ENCODE measurements at places on chromosomes 13 and 19. TPM values are rescaled to one million over a fixed set of nuclear protein-coding genes. Genes with fewer than 3 reads are reported as not detected.

GRCh38 chr13:113425941-113426590 is 27.2 kb downstream of the ADPRHL1 start:
- DNase-seq = no peak

ZNF208 gene
- 5.6 TPM for total RNA-seq

DNA sequence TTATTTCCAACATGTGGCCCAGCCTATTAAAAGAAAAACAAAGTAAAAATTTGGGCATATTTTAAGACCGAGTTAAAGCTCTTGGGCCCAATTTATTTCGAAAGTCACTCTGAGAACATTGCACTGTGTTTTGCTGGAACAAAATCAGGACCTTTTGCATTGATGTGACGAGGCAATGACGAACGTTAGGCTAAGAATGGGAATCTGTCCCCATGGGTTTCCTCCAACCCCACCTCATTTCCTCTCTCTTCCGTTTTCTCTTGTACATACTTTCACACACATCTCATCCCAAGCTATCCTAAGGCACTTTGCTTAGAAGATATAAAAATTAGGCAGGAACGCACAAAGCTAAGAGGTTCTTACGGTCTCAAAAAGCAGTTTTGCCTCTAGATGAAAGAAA is 22.1 kb downstream of the EDNRB start:
- no peak for DNase-seq

DNA sequence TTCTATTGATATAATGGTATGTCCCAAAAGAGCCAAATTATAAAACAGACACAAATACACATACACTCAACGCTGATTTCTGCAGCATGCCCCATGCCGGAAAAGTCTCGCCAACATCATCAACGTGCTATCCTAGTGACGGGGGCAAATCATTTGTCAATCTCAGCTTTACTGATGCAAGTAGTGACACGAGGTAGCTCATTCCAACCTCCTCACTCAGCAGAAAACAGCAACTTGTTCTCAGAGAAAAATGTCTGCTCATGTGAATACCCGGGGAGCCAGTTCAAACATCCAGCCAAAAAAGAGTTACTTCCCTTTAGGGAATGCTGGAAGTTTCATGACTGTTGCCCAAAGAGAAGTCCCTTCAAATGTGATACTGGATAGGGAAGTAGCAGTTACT is 46.3 kb downstream of the SOX21 start:
- no peak for DNase-seq

DNA sequence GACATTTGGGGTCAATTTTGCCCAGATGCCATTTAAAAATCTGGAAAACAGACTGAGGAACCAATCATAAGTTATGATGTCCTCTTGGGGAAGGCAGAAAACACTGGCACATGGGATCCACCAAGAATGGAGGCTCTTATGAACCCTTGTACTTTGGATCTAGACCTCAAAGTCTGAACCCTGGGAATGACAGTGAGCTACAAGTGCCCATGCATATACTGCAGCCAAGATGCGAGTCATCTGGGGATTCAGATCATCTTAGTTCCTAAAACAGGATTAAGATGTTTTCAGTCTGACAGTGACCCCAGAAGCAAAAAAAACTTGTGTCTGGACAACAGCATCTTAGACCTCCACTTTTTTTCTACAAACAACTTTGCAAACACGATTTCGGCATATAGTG is 100.2 kb upstream of the SIAH3 start:
- no peak for DNase-seq

- DNase-seq = no peak
Observed at GRCh38 chr19:1028062-1028926, 1.9 kb downstream of the CNN2 start.

ANKLE1 gene
- total RNA-seq = 2.9 TPM

DNA sequence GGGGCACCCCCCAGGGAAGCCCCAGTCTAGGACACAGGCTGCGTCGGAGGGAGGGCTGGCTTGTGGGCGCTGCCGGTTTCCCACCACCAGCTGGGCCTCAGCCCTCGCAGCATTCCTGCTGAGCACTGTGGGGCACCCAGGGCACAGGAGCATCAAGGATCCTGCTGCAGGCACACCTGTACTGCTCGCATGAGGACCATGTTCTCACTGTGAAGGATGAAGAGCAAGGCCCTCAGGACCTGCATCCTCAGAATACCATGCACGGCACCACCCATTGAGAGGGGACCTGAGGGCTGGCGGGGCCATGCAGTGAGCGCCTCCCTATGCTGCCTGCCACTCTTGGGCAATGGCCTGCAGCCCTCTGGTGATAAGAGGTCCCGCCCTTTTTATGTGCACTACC is 31.4 kb downstream of the TUBA3C start:
- DNase-seq = no peak

- DNase-seq = no peak
Observed at GRCh38 chr19:19448238-19448544, 42.7 kb downstream of the GATAD2A start.

GRCh38 chr19:38862321-38863059 is 12.7 kb upstream of the HNRNPL start:
- DNase-seq = no peak

- no peak for DNase-seq
Observed at GRCh38 chr19:39557811-39558623, 18.1 kb upstream of the EID2 start.

SMARCA4 gene
- total RNA-seq = 90.4 TPM

NOTCH3 gene
- total RNA-seq = 76.6 TPM

GRCh38 chr13:30659980-30660379 is 42.3 kb downstream of the USPL1 start:
- DNase-seq = no peak

FSD1 gene
- total RNA-seq = 1.7 TPM

RYR1 gene
- total RNA-seq = 1.5 TPM

KCNJ14 gene
- 3.7 TPM for total RNA-seq

DNA sequence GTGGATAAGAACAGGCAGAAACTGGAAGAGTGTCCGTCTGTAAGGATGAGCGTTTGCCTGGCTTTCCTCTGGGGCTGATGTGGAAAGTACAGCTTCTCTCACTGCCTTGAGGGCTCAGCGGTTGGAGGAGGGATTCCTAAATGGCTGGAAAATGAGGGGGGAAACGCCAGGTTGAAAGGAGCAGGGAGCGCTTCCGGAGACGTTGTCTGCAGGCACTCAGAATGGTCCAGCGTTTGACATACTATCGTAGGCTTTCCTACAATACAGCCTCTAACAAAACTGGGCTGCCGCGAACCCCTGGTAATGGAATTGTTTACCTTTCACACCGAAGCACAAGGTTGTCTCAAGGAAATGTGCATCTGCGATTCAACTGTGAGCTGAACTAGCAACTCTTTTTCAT is 39.9 kb downstream of the MRPL57 start:
- no peak for DNase-seq

DNA sequence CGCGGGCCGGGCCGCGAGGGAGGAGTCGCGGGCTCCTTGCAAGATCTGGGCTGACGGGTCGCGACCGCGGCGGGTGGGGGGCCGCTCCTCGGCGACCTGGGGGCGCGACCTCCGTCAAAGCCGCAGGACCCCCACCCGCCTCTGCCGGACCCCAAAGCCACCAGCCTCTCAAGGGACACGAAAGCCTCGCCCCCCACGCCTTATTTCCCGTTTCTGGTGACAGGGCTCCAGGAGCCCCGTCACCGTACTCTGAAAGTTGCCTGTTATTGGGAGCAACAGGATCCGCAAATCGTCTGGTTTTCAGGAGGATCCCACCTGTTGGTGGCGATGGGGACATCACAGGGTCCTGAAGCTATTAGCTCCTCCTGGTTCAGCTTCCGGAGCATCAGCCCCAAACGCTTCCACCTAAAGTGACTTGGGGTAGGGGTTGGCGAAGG is 530 bp downstream of the MAU2 start:
- no peak for DNase-seq

- no peak for DNase-seq
Observed at GRCh38 chr19:36421749-36422481, 3.5 kb upstream of the ZFP82 start.

- no peak for DNase-seq
Observed at GRCh38 chr13:43110036-43110435, 86.7 kb downstream of the DNAJC15 start.

SULT2A1 gene
- total RNA-seq = 1.7 TPM

GGACT gene
- total RNA-seq = 4.7 TPM

- DNase-seq = no peak
Observed at GRCh38 chr19:23972161-23972560, 57.5 kb downstream of the ZNF726 start.

- DNase-seq = no peak
Observed at GRCh38 chr13:113996081-113996911, 22.4 kb upstream of the C13orf46 start.

DNA sequence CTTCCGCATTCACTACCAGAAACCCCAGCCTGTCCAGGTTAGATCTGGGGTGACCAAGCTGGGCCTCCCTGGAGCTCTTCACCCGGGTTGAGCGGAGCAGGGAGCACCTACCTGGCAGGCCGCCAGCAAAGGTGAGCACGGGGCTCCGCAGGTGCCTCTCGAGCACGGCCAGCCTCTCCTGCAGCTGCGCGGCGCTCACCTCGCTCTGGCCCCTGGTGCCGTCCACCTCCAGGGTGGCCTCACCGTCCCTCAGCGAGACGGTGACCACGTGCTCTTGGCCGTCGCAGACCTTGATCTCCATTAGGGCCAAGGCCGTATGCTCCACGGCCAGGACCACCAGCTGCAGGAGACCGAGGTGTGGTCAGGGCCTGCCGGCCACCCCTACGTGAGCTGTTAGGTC is 42.0 kb downstream of the GAS6 start:
- DNase-seq = no peak

GRCh38 chr13:88887045-88887662 is 1216.0 kb downstream of the SLITRK5 start:
- no peak for DNase-seq

GRCh38 chr13:99993660-99994637 is 12.4 kb downstream of the ZIC2 start:
- DNase-seq = no peak

CCDC124 gene
- 59.7 TPM for total RNA-seq

DNA sequence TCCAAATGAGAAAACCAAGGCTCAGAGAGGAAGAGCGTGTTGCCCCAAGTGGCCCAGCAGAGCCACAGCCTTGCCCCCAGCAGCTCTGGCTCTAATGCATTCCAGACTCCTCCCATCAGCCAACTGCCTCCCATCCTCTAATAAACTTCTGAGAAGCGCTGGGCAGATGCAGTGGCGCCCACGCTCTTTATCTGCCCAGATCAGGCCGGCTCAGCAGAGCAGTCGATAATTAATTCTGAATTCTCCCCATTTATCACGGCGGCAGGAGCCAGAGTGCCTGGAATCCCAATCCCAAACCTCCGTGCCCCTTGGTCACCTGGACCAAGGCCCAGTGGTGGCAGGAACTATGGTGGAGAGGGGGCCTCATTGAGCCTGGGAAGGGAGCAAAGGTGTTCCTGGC is 13.9 kb downstream of the TINCR start:
- no peak for DNase-seq

PRKACA gene
- 28.0 TPM for total RNA-seq

DNA sequence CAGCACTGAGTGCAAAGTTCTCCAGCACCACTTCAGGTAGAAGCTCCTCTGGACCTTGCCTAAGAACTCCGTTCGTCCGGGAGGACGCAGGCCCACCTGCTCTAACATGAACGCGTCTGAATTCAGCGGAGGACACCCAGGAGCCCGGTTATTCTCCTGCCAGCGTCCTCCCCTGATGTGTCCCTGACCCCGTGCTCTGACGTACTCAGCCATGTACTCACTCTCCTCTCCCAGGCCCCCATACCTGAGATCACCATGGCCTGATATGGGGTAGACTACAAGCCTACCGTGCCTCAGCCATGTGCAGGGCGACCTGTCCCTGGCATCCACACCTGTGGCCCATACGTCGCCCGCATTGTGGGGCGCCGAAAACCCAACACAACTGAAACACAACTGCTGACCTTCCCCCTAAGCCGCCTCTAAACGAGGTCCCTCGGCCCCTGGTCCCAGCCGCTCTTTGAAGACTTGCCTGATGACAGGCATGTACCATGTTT is 744 bp upstream of the ZNF584 start:
- DNase-seq = no peak

ATP4A gene
- total RNA-seq = not detected

DNA sequence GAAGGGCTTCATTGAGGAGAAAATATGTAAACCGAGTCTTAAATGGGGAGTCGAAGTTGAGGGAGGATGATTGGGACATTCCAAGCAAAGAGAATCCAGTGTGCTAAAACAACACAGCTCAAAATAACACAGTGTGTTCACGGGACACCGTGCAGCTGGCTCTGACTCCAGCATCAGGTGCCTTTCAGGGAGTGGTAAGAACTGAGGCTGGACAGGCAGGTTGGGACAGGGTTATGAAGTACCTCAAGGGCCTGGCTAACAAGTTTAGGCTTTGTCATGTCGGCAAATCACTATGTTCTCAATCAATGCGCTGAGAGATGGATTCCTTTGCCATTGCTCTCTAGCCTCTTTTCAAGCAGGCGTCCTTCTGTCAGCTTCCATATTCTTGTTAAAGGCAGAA is 27.5 kb upstream of the WDFY2 start:
- DNase-seq = no peak

GRCh38 chr13:51283371-51283770 is 56.1 kb upstream of the SERPINE3 start:
- no peak for DNase-seq

DNA sequence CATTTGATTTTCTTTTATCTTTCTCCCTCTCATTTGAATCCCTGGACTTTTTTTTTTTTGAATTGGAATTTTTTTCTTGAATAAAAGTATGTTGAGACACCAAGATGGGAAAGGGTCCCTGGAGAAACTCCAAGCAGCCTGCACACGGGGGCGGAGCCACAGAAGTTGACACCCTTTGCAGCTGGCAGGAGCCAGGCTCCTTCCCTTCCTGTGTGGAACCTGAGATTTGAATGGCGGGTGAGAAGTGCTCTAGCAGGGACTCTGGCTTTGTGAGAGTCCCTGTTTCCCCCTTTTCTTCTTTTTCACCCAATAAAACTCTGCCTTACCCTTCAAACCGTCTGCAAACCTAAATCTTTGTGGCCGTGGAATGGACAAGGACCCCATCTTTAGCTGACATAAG is 1381.0 kb upstream of the MIR17HG start:
- no peak for DNase-seq

DNA sequence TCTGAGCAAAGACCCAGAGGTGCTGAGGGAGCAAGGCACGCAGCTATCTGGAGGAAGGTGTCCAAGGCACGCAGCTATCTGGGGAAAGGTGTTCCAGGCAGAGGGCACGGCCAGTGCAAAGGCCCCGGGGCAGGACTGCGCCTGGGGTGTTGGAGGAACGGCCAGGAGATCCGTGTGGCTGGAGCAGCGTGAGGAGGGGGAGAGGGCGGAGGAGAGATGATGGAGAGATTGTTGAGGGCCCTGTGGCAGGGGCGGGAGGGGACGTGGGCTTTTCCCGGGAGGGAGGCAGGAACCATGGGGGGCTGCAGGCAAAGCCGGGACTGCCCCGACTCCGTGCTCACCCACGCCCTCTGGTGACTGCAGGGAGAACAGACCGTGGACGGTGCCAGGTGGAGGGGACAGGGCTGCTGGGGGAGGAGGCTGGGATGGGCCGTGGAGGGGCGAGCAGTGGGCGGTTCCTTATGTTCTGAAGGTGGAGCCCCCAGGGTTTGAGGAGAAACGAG is 13.3 kb upstream of the MISP start:
- DNase-seq = no peak

GRCh38 chr19:40927567-40927966 is 45.5 kb upstream of the CYP2A7 start:
- DNase-seq = no peak

BRME1 gene
- total RNA-seq = 12.0 TPM

ZNF575 gene
- total RNA-seq = 2.9 TPM

- no peak for DNase-seq
Observed at GRCh38 chr13:65914716-65915115, 1315.4 kb downstream of the PCDH9 start.
